Kidney tubule cell (primary cell): ENCODE measurements at places on chromosomes 5 and 9.

GRCh38 chr5:31972558-31972957 lies 201.6 kb downstream of the GOLPH3 start:
- no peak for DNase-seq

DNA sequence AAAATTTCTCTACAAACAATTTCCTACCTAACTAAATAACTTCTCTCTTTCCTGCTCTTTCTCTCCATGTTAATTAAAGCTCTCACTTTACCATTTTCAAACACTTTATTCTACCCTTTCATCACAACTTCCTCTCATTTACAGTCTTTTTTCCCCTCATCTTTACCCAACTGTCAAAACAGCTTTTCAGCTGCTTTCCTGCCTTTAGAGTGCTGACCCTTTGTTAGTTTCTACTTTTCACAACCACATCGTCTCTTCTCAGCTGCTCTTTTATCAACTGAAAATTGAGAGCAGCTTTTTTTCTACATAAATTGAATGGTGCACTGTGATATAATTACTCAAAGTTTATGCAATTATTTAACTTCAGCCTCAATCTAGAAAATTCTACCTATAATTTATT lies 3.1 kb upstream of the HOMER1 start:
- DNase-seq: no peak

- DNase-seq: peak; percentile 36
These were observed 6.4 kb upstream of the JMY start for GRCh38 chr5:79229357-79230174.

GRCh38 chr9:19151425-19152159 lies 24.3 kb upstream of the PLIN2 start:
- DNase-seq: no peak

DNA sequence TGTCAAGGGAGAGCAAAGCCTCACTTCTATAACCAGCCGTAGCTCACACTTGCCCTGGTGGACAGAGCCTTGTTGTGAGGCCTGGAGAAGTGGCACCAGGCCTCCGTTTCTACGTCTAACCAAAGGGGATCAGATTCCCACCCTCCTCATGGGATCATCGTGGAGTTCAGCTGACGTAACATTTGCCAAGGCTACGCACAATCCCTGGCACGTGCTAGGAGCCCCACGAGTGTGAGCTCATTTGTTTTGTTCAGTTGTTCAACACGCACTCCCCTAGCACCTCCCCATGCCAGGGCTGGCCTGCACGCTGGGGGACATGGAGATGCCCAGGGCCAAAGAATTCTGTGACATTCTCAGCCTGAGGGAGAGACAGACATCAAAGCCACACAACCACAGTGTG lies 23.1 kb downstream of the ADGRD2 start:
- no peak for DNase-seq

DNA sequence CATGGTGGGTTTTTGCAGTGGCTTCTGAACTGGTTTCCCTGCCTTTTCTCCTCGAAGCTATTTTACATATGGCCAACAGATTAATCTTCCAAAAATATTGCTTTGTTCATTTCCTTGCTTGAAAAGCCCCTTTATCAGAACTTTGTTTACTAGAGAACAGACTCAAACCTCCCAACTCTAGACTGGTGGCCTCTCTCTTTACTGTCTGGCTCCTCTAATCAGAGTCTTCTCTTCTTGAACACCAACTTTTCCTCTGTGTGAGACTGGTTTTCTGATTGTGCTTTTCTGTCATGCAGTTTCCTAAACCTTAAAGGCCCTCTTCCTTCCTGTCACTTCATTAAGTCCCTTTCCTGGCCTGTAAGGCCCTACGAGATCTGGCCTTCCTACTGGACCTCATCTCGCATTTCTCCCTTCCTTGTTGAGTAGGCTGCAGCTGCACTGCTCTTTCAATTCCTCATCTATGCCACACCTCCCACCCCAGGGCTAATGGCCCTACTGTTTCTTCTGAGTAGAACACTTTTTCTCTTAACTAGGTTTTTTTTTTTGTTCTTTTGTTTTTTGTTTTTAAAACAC lies 5.7 kb downstream of the C9orf43 start:
- no peak for DNase-seq

DNA sequence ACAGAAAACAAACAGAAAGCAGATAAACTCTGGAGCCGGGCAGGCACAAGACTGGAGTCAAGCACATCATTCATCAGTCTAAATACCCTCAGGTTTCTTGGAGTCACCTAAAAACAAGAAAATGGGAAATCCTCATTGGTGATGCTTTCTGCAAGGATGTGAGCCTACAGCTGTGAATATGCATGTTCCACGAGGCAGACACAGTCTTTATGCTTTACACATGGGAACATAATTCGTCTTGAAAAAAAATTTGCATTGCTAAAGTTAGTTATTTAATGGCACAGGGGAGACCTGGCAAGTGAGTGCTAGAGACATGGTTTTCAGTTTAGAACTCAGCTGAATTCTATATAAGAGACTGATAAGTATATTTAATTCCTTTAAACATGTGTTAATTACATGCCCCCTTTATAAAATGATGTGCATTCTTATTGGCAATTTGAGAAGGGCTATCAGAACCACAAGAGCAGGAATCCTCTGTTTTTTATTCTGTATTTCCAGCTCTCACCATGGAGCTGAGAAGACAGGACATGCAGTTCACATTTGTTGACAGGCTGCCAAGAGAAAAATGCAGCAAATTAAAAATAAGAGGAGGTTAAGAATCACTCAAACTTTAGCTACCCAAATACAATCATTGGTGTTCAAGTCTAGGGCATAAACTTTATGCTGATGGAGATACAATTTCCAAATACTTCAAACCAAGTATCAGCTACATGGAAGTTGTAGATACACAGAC lies 438.0 kb upstream of the MPDZ start:
- DNase-seq: no peak

- no peak for DNase-seq
These were observed 18.6 kb upstream of the MAN2A1 start for GRCh38 chr5:109671136-109671535.

GRCh38 chr9:133560311-133560710 lies 25.8 kb downstream of the ADAMTSL2 start:
- no peak for DNase-seq
